Naive thymus-derived CD8-positive, alpha-beta T cell (primary cell): ENCODE measurements at places on chromosomes 1 and 21. TPM values are rescaled to one million over a fixed set of nuclear protein-coding genes. Genes with fewer than 3 reads are reported as not detected.

The PRMT6 gene
- 23.5 TPM for total RNA-seq

The TFF3 gene
- not detected for total RNA-seq

The C1orf226 gene
- total RNA-seq, result not detected

The MYOM3 gene
- total RNA-seq, result not detected

The CFHR5 gene
- total RNA-seq, result not detected

The AQP10 gene
- total RNA-seq, result not detected

The LAMC2 gene
- not detected for total RNA-seq

The OR6K3 gene
- total RNA-seq, result not detected

The CASQ2 gene
- total RNA-seq, result not detected

The USP33 gene
- 104 TPM for total RNA-seq

The E2F2 gene
- total RNA-seq, result 0.10 TPM

The ZBED6 gene
- 30.3 TPM for total RNA-seq

The TMEM240 gene
- total RNA-seq, result 3.4 TPM

The TMPRSS15 gene
- total RNA-seq, result not detected

The PPIH gene
- 46.3 TPM for total RNA-seq

The C4BPA gene
- not detected for total RNA-seq

The KCNJ6 gene
- not detected for total RNA-seq

The H3-3A gene
- total RNA-seq, result 444 TPM

The WDR64 gene
- total RNA-seq, result 0.49 TPM

The MARK1 gene
- not detected for total RNA-seq

The CCDC17 gene
- 9.4 TPM for total RNA-seq

The LCE1D gene
- total RNA-seq, result not detected

The TFAP2E gene
- total RNA-seq, result 3.2 TPM

The GFI1 gene
- total RNA-seq, result 18.2 TPM

The OR2L8 gene
- total RNA-seq, result not detected

The BNIPL gene
- total RNA-seq, result 3.8 TPM

The HTR6 gene
- not detected for total RNA-seq

The ICOSLG gene
- 5.4 TPM for total RNA-seq

The SPRR4 gene
- not detected for total RNA-seq

The TMEM52 gene
- total RNA-seq, result not detected

The INTS3 gene
- 58.2 TPM for total RNA-seq

The ESPN gene
- total RNA-seq, result 2.4 TPM

The CFH gene
- 0.44 TPM for total RNA-seq

The AKNAD1 gene
- not detected for total RNA-seq

The TMEM82 gene
- total RNA-seq, result not detected

The TCP10L gene
- total RNA-seq, result 0.42 TPM

The RNPC3 gene
- 85.4 TPM for total RNA-seq

The PLCH2 gene
- 14.8 TPM for total RNA-seq

The ASPM gene
- 0.16 TPM for total RNA-seq

The PDC gene
- total RNA-seq, result not detected

The SLC25A24 gene
- total RNA-seq, result 12.7 TPM
